Left ventricle myocardium superior (tissue), 1 donor: ENCODE measurements at places on chromosomes 7 and 10. TPM values are rescaled to one million over a fixed set of nuclear protein-coding genes. Genes with fewer than 3 reads are reported as not detected.
A peak's percentile ranks its signal among the peaks of the same experiment; 100 is the strongest.

DNA sequence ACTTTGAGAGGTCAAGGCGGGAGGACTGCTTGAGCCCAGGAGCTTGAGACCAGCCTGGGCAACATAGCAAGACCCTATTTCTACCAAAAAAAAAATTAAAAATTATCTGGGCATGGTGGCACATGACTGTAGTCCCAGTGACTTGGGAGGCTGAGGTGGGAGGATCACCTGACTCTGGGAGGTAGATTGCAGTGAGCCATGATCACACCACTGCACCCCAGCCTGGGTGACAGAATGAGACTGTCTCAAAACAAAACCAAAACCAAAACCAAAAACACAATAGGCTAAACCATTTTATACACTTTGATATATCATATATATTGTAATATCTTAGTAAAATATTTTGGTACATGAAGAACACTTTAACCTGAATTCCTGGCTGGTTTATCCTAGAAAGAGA lies 101.6 kb downstream of the RAPGEF5 start:
- DNase-seq, result no peak

DNA sequence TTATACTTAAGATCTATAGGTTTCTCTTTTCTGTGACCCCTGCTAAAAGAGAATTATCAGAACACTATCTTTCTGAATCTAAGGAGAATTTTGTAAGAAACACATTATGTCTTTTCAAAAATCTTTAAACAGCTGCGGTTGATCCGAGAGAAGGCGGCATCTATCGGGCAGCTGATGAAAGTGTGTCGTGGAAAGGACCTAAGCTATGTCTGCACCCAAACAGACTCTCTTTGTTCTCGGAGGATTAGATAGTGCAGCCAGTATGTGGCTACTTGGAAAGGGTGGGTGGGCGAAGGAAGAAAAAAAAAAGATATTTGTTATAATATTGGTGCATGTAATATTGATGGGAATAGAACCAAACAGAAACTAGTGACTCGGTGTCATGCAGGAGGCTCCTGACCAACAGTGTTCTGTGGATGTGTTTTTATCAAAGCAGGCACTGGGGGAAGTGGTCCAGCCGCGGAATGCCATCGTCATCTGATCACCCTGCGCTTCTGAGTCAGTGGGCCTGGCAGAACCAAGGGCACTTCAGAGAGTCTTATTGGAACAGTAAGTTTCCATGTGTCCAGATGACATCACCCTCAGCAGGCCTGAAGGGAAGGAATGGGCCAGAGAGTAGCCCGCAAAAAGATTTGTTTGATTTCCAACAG lies 509.7 kb upstream of the AKR1E2 start:
- DNase-seq, result peak; percentile 46

DNA sequence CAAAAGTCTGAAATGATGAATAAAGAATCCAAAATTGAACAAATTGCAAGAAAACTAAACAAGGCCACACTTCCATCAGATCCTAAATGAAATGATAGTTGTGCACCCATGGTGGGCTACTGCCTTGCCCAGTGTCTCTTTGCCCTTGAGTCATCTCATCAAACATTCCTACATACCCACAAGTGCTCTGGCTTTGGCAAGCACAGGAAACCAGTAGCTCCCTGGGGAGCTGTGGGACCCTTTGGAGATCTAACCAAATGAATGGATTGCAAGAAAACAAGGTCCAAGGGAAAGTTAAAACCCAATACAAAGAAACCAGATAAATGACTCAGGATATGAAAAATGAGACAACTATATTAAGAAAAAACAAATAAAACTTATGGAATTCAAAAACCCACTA lies 129.8 kb upstream of the TMEM229A start:
- no peak for DNase-seq

DNA sequence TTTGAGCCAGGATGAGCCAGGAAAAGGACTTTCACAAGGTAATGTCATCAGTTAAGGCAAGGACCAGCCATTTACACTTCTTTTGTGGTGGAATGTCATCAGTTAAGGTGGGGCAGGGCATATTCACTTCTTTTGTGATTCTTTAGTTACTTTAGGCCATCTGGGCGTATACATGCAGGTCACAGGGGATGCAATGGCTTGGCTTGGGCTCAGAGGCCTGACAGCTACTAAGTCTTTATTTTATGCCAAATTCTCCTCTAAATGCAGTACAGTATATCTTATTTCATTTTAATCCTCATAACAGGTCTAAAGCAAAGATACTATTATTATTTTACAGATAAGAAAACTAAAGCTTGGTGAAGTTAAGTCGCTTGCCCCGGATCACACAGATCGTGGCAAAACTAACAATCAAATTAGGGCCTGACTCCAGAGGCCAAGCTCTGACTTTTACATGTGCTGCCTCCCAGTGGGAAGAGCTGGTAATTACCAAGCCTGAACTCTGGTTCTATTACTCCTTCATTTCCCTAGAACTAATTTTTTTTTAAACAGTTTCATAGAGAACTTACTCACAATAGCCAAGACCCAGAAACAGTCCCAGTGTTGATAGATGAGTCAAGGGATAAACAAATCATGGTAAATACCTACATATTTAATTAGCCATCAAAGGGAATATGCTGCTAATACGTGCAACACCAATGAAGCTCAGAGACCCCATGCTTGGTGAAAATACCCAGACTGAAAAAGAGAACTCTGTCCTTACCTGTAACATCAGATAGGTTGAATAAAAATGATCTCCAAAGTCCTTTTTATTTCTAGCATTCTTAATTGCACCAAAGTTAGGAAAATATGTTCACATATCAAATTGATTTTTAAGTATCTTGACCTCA lies 35.4 kb downstream of the C7orf25 start:
- no peak for DNase-seq

The OR9A2 gene
- total RNA-seq, result not detected

The ERVW-1 gene
- not detected for total RNA-seq

DNA sequence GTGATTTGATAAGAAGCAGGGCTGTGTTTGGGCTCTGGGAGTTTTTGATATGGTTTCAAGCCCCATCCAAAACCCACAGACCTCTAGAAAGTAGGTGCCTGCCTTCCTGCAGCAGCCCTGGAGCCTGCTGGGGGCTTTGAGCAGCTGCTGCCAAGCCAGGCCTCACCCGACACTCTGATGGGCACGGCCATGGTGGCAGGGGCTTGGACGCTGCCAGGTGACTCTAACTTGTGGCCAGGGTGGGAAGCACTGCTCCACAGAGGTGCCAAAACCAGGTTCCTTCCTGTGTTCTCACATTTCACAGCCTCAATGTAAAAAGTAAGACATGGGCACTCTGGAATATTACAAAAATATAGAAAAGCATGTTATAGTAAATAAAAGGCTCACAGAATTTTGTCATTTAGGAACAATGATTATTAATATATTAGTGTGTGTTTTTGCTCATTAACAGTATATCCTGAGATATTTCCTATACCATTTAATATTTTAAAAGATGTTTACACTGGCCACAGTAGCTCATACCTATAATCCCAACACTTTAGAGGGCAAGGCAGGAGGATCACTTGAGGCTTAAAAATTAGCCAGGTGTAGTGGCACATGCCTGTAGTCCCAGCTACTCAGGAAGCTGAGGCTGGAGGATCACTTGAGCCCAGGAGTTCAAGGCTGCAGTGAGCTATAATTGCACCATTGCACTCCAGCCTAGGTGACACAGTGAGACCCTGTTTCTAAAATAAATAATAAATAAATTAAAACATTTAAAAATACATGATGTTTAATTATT lies 95.1 kb downstream of the EGFR start:
- no peak for DNase-seq

DNA sequence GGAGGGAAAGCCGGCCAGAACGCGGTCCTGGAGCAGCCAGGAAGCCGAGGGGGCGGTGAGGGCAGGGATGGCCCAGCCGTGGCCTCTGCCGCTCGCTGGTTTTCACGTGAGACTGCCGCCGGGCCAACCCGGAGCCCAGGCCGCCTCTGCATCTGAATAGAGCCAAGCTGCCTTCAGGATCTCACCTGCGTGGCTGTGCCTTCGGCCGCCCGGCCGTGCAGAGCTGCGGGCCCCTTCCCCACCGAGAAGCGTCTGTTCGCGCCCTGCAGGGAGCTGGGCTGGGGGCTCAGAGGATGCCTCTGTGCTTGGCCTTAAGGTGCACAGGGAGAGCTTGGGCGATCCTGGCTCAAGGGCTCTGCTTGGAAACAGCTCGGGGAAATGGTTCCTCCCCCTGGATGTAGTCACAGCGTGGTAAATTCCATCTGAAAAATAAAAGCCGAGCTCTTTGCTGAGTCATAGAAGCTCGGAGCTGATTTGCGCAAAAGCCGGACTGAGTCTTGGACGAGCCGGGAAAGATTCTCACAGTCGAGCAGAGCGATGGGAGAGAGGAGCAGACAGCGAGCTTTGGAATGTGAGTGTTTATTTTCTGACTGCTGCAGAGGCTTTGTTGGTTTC lies at the start of gene JAKMIP3:
Gene JAKMIP3, plus strand, starts transcription at position 456 of the 615 bp plus-strand sequence. CDS start 38,863 bp downstream, outside the sequence.
- peak; percentile 57 for DNase-seq

- no peak for DNase-seq
These were observed 11.2 kb upstream of the AKAP9 start for GRCh38 chr7:91929463-91929862.

- no peak for DNase-seq
These were observed 20.6 kb upstream of the NKX6-2 start for GRCh38 chr10:132806561-132807003.

The MSS51 gene
- total RNA-seq, result 2.9 TPM

- DNase-seq, result no peak
These were observed 17.6 kb upstream of the BAZ1B start for GRCh38 chr7:73539709-73540108.

DNA sequence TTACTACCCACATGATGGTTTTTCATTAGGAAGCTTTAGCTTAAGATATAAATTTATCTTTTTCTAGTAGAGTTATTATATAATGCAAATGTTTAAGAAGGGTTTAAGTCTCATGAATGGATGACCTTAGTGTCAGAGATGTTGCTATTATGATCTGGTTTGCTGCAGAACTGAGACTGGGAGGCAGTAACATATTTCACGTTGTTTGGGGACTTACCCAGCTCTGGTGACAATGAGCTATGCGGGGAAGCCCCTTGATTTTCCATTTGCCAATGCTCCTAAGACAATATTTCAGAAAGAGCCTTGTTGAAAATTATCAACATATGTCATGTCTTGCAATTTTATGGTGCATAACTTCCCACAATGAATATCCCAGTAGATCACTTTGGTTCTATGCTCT lies 754.6 kb downstream of the REEP3 start:
- DNase-seq, result no peak

- DNase-seq, result no peak
These were observed 2.9 kb downstream of the IGF2BP3 start for GRCh38 chr7:23467291-23467805.

DNA sequence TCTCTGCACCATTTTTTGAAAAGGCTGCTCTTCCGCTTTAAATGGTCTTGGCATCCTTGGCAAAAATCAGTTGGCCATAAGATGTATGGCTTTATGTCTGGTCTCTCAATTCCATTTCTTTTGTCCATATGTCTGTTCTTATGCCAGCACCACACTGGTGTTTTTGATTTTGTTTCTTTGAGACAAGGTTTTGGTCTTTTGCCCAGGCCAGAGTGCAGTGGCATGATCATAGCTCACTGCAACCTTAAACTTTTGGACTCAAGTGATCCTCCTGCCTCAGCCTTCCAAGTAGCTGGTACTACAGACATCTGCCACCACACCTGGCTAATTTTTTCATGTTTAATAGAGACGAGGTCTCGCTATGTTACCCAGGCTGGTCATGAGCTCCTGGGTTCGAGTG lies 48.5 kb downstream of the ANLN start:
- DNase-seq, result no peak

DNA sequence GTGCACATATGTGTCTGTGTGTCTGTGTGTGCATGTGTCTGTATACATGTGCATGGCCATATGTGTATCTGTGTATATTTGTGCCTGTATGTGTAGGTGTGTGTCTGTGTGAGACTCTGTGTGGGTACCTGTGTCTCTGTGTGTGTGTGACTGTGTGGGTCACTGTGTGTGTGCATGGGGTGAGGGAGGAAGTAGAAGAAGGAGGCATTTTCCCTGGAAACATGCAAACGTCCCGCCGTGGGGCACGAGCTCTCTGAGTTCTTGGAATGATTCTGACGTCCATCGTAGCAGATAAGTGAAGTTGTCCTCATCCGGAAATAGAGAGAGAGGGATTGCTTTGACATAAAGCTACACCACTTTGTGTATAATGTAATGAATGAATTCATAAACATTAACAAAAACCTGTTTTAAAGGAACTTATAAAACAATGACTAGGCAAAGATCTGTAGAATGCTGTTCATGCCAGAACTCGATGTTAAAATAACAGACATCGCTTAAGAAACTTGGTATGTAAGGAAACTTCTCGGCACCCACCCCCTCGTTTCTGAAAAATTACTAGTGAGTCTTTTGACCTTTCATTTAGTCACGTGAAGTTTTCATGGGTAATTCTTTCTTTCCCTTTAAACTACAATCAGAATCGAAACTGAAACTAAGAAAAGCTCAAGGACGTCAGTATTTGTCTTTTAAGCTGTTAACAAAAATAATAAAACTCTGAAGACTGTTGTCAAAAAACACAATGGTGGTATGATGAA lies 43.6 kb upstream of the KLF6 start:
- no peak for DNase-seq

DNA sequence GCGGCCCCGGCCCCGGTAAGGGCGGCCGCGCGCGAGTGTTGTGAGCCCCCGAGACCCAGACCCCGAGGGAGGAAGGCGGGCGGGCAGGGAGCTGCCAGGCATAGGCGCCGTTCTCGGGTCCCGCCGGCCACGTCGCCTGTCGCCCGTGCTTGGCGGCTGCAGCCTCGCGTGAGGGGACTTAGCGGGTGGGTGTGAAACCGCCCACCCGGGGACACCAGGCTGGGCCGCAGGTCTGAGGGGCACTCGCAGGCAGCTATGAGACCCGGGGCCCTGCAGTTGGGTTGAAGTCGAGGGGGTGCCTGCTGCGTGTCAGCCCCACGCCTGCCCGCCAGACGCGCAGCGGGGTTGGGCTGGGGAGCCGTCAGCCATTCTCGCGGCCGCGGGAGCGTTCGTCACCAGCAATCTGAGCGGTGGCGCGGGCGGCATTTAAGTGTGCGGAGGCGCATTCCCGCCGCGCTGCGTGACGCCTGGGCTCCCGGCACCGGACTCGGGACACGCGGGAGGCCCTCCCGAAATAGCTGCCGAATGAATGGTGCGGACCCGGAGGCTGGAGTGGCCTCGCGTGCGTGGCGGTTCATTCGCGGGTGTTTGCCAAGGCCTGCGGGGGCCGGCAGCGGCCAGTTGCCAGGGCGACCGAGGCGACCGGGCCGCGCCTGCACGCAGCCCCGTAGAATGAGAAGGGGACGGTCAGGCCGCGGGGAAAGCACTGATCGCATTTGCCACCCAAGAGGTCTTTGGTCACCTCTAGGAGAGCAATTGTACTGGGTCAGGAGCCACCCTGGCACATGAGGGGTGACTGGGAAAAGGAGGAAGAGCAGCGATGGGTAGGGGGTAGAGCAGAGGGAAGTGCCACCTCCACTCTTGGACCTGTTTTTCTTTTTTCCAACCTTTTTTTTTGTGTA lies 750 bp downstream of the ZNF398 start:
- DNase-seq, result peak; percentile 77

The ZNF736 gene
- total RNA-seq, result 3.8 TPM

The SDK1 gene
- total RNA-seq, result 2.5 TPM

- DNase-seq, result no peak
These were observed 205.4 kb downstream of the KCNMA1 start for GRCh38 chr10:77431980-77432797.
